ENCODE measurements at places on chromosomes 3 and 15.

DNA sequence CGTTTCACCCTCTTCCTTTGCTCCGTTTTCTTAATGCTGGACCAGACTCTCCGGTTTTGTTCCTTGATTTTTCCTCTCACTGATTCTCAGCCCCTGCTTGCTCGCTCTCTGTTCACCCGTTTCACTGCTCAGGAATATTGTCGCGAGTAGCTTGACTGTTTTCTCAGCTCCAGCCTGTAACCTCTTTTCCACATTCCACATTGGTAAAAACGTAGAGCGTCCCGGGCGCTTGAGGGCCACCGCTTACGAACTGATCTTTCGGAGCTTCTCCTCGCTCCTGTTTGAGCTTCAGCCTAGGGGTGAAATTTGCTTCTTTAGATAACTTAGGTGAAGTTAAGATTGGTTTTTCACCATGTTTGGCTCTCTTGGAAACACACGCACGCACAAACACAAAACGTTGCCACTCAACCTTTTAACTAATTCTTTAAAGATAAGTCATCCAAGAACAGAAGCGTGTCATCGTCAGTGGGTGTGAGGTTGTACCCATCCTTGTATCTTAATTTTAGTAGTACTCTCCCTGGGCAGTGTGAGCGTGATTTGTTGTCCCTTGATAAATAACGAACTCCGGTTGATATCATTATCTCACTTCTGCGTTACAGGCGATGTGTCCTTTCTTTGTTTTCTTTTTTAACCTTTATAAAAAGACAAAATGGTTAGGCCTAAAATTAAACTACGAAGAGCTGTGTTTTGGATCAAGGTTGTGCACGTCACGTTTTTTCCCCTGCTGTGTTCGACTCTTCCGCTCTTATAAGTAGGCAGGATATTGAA, 1.0 kb downstream of the PAK2 start:
- DNase-seq, result peak; percentile 56

- DNase-seq, result no peak
These were observed 245.3 kb downstream of the RPLP1 start for GRCh38 chr15:69697916-69698315.

DNA sequence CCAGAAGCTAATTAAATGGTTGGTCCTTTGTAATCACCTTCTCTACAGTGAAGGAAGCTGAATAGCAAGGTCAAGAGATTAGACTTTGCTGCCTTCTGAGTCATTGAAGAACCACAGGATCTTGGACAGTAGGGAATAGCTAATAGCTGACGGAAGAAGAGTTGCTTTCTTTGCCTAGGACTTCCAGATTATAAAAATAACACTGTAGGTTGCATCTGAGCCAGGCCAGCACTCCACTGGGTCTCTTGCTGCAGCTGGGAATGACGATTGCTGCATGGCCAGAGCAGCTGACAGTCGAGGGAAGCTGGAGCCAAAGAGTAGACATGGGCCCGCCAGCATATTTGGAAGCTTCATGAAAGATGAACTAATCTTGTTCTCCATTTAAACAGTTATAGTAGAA, 81.5 kb upstream of the KCNMB2 start:
- no peak for DNase-seq

DNA sequence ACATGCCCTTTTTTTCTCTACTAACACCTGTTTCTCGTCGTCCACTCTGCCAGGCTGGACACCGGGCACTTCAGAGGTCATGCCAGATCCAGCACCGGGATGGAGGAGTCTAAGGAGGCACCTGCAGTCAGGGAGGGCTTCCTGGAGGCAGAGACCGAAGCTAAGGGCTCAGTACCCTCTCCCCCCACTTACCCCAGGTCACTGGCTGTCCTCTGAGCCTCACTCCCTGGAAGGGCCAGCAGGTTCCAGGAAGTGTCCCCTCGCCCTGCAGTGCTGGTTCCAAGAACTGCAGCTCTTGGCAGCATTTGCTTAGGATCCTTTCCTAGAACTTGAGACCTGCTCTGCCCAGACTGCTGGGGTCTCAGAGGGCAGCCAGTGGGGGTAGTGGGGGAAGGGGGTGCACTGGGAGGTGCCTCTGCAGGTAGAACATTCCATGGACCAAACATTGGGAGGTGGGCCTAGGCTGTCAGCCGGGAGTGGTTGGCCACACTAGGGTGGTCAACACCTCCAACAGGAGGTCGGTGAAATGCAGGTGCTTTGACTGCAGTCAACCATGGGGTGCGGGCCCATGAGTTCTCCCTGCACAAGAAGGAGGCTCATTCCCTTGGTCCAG, 11.3 kb downstream of the CISH start:
- DNase-seq, result peak; percentile 70

DNA sequence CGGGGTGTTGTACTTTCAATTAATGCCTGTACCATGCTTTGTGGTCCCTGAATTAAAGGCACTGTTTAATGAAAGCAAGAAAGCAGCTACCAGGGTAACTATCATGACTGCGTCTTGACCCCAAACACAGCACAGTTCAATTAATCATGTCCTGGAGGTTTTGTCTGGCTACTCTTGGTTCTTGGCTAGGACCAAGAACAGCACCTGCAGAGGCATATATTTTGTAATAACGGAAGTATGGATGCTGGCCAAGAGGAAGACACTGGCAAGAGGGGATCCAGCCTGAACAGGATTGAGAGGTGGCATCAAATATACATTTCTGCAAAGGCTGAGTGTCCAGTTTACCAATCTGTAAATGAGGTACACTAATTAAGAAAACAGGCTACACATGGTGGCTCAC, 119.9 kb downstream of the FOXP1 start:
- DNase-seq, result no peak

DNA sequence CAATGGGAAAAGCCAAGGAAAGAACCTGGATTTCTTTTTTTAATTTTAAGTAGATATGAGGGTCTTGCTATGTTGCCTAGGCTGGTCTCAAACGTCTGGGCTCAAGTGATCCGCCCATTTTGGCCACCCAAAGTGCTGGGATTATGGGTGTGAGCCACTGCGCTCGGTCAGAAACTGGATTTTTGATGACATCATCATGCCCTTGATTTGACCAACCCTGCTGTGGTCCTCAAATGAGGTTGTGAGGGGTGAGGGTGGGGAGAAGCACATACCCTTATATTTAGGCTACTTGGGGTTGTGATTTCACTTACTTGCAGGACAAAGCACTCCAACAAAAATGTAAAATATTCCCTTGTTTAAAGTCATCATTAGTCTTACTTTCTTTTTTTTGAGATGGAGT, 70.4 kb downstream of the C3orf38 start:
- no peak for DNase-seq

GRCh38 chr3:159584421-159584820, 404.2 kb upstream of the IL12A start:
- DNase-seq, result no peak

GRCh38 chr15:101376615-101377395, 81.8 kb upstream of the SNRPA1 start:
- no peak for DNase-seq

- DNase-seq, result no peak
These were observed 15.8 kb upstream of the NFKBIZ start for GRCh38 chr3:101833446-101833974.

GRCh38 chr15:88042047-88042446, 214.5 kb downstream of the NTRK3 start:
- DNase-seq, result no peak

- DNase-seq, result no peak
These were observed 205.4 kb downstream of the CNTN3 start for GRCh38 chr3:74409066-74409465.

DNA sequence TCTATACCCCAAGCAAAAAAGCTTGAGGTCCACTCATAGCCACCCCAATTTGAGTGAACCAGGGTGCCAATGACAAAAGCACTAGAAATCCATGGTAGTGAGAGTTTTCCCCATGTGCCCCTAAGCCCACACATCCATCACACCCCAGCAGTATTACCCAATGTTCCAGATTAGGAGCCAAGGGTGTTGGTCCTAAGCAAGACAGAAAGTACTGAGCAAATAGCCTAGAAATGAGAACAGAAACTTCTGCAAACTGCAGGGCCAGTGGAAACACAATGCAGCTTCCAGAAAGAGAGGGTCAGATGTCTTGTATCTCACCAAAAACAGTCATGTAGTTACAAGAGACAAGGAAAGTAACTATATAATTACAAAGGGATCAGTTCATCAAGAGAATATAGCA, 10.9 kb upstream of the OXTR start:
- no peak for DNase-seq

GRCh38 chr3:72353236-72354128, 494.8 kb downstream of the SHQ1 start:
- no peak for DNase-seq

DNA sequence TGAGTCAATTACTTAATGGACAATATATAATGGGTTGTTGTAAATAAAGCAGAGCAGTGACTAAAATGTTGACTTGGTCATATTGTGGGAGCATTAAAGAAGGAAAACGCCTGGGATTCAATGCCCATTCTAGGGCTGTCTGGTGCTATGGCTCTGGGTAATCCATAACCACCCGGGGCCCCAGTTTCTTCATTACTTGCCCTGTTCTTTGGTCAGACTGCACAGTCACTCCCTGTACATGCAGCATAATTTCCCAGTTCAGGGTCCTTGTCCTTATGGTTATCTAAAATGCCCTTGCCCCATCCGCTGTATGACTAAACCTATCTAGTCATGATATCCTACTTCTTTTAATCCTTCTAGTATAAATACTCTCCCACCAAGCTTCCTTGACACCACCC, 27.5 kb upstream of the DENND4A start:
- peak; percentile 19 for DNase-seq

DNA sequence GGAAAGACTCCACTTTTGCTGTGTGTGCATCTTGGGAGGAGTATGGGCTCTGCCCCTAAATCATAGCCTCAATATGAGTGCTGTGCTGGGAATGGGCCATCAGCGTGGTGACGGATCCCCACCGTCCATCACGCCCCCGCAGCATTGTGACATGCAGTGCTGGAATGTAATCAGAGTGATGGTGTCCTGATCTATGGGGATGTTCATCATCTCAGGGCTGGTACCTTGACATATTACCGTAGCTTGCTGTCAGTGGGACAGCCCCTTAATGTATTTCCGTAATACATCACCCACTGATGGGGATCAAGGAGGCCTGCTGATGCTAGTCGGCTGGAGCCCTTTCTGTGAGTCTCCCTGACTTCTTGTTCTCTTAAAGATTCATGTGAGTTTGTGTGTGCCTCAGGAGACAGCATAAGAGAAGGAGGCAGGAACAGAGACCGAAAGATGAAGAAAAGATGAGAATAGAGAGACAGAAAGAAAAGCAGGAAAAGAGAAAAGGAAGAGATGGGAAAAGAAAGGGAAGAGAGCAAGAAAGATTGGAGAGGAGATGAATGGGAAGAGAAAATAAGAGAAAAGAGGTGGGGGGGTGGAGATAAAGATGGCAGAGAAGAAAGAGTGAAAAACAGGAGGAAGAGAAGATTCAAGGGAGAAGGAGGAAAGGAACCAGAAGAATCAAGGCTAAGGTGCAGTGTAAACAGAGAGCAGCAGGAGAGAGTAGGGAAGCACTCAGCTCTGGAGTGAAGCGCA, 183.7 kb downstream of the RPLP1 start:
- DNase-seq, result peak; percentile 7

DNA sequence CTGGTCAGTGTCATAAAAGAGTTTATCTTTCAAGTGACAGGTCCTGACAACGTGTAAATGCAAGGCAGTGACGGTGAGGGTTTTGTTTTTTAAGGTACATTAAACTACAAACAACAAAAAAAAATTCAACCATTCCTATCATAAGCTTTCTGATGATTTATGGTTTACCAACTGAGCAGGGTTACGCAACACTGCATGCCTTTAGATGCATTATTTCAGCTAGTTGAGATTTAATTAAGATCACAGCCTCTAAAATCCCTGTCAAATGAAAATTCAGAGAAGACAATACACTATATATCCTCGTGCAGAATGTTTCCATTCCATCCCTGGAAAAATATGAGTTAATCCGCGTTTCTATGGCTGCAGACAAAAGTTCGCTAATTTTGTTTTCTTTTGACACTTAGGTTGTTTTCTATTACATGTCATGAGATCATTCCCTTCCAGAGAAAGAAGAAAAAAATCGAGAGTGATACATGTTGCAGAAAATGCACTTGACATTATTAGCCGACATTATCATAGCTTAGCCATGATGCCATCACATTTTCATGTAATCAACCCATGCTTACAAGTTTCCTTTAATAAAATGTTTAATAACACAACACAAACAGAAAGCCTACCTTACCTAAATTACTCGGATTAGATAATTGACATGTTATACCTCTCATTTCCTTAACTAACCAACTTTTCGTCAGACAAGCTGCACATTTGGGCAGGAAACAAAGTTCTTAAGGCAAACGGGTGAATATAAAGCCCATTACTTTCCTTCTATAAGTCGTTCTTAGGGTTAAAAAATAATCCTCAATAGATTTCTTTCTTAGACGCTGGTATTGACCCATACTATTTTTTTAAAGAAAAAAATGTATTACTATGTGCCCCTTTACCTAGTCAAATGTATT, 521.2 kb downstream of the FOXP1 start:
- no peak for DNase-seq

- peak; percentile 41 for DNase-seq
These were observed 331 bp downstream of the RNU6-1 start for GRCh38 chr15:67839499-67839928.

GRCh38 chr3:61701011-61701410, 139.6 kb downstream of the PTPRG start:
- DNase-seq, result no peak

DNA sequence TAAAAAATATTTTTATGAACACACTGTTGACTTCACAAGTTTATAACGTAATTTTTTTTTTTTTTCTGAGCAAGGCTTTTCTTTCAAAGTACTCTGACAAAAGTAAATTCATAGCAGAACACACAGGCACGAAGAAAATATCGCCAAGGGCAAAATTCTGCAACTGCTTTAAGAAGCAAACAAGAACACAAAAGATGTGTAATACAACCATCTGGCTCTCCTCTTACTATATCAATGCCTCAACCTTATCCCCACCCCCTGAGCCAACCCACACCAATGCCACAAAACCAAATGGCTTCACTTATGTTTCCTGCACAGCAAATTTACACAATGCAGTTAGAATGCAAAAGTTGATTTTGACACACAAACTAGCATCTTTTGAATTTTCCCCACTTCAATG, 274.2 kb downstream of the FOXP1 start:
- DNase-seq, result peak; percentile 69

DNA sequence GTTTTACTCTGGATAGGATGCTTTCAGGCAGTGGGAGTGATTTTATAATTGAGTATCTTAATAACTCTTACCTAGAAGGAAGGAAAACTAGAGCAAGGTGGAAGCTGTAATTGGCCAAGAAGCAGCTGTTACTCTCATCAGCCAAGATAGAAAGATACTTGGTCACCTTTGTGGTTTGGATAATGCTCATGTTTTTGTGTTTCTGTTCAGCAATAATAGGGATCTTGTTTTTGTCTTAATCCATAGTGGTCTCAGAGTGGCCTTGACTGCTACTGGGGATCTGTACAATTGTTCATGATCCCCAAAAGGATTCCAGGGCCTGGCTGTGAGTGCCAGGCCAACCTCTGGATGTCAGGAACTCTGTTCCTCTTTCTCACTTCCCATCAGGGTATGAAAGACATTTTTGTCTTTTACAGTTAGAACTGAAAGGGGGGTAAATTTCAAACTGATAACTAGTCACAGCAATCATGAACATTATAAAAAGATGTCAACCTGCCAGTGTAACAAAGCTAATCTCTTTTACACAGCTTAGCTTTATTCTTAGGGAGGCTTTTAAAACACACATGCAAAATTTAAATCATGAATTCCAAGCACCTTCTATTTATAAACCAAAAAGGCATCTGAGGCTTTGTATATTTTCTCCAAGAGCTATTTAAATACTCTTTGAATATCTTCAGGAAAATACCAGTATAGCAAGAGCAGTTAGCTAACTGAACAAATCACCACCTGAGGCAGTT, 6.0 kb downstream of the UBL7 start:
- no peak for DNase-seq

GRCh38 chr15:93110502-93111040, 21.6 kb upstream of the RGMA start:
- DNase-seq, result no peak

- DNase-seq, result no peak
These were observed 70.9 kb downstream of the DCUN1D1 start for GRCh38 chr3:182909318-182910040.
